ENCODE measurements at places on chromosomes 11 and 22. TPM values are rescaled to one million over a fixed set of nuclear protein-coding genes. Genes with fewer than 3 reads are reported as not detected.

DNA sequence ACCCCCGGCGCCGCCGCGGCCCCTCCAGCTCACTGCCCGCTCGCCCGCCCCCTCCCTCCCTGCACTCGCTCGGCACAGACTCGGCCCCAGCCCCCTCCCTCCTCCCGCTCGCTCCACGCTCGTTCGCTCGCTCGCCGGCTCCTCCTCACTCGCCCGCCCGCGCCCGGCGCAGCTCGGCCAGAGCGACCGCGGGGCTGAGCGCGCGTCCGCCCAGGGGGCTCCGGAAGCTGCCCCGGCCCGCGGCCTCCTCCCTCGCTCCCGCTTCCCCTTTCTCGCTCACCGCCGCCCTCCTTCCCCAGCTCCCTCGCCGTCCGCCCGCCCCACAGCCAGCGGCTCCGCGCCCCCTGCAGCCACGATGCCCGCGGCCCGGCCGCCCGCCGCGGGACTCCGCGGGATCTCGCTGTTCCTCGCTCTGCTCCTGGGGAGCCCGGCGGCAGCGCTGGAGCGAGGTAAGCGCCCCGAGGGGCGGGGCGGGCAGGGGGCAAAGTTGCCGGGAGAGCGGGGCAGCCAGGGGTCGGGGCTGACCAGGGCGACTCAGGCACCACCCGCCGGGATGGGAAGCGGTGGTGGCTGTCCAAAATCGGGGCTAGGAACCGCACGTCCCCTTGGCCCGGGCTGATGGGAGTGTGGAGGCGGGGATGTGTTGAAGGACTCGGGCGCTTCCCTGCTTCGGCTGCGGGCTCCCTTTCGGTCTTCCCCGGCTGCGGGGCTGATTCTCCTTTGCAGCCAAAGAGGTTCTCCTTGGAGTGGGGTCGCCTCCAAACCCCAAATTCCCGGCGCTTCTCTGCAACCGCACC is at the start of gene SEZ6L:
SEZ6L (plus strand) TSS at position 148 of the 797 bp plus-strand sequence; CDS start at position 356, 208 bp downstream.
- DNase-seq, result no peak

DNA sequence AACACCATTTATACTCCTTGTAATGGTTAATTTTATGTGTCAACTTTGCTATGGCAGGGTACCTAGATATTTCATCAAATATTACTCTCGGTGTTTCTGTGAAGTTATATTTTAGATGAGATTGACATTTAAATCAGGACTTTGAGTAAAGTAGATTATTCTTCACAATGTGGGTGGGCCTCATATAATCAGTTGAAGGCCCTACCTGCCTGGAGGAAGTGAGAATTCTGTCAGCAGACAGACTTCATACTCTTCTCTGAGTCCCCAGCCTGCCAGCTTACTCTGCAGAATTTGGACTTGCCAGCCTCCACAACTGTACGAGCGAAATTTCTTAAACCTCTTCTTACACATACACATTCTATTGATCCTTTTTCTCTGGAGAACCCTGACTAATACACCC is 49.3 kb upstream of the SYT9 start:
- no peak for DNase-seq

DNA sequence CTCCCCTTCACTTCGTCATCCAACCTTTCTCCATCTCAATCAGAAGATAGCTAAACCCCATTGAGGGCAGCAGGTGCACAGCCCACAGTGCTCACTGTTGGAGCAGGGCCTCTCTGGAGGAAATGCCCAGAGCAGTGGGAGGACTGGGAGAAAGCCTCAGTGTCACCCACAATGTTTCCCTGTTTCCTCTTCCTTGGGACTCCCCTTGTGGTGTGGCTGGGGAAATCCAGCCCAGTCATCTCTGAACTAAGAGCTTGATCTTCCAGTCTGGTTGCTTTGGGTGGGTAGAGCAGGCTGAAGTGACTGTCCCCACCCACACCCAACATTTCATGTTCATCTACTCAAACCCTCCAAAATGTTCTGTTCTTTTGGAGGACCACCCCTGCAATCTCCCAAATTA is 29.8 kb upstream of the EED start:
- no peak for DNase-seq

DNA sequence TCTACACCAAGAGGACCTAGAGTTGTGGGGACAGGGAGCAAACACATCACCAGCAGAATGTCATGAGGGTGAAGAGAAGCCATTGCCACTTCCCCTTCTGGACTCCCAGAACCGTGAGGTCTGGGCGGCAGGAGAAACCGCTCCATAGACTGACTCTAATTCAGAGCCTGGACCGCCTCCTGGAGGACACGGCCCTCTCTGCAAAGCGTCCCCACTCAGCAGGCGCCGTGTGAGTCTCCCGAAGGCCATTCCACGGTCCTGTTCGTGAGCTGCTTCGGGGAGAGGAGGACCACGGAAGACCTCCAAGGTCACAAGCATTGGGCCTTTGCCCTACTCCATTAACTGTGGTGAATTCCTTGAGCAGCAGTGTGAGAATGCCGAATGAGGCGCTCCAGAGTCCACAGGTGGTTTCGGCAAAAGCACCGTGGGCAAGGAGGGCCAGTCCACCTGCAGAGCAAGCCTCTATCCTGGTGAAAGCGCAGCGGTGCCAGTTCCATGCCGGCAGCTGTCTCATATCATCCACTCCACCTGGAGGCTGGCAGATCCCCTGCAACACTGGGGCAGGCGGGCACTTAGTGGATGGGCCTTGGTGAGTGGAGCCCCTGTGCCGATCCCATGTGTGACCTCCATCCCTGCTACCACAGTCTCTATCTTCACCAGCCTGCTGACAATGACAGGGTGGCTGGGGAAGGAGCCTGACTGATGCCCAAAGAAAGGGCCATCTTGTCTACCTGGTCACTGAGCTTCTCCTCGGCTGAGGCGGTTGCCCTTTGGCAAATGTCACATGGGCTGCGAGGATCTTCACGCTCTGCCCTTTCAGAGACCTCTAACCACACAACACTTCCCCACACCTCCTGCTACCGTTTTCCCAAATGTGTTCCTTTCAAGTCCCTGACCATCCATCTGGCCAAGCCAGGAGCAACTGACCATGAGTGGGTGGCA is 7.5 kb downstream of the C11orf21 start:
- DNase-seq, result no peak

DNA sequence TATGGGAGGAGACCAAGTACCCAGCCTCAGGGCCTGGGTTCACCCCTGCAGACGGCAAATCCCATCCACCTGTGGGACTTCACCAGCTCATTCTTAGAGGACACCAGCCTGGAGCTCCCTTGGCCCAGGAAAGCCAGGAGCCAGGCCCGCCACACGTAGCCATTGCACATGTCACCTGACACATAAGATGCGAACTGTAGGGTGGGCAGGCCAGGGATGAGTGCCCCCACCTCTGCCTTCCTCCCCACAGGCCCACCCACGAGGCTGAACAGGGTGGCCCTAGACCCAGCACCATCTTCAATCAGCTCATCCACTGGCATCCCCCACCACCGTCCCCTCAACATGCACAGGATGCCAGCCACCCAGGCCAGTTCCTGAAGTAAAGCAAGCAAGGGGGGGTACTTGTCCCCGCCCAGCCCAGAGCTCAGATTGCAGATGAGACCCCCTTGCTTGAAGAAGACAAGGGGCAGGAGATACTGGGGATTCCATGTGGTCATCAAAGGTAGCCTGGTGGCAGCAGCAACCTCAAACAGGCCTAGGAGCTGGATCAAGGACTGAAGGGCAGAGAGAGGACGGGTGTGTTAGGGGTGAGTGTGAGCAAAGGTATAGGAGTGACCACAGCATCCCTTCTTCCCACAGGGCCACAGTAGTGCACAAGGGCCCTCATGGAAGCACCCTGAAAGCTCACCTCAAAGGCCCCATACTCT is 45.6 kb downstream of the IGLL5 start:
- no peak for DNase-seq

DNA sequence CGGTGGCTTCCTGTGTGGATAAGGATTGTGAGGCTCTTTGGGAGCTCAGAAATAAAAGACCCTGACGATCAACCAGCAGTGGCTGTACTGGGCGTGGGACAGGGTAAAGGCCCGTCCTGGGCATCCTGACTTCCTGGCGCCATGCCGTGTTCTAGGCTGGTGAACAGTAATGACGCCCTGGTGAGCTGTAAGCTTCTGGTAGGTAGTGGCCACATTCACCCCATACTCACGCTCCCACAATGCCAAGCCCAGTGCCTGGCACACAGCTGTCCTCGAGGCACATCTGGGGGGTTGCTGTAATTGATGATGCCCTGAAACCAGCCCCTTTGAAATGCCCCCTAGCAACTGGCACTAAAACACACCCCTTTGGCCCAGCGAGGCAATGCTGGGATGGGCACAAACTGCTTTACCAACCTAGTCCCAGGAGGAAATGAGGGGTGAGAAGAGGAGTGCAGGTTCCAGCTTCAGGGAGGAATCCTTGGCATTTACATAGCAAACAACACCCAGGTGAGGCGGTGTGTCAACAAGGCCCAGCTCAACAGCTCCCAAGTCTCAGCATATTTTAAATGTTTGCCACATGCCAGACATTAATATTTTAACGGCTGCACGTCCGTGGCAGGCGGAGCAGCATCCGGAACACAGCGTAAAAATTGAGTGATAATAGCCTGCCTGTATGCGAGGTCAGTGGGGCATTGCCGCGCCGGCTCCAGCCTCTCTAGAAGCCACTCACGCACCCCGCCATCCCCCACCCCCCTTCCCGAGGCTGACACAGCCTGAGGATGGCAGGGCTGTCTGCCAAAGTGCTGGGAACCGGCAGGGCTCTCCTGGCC is 79.3 kb downstream of the DSCAML1 start:
- no peak for DNase-seq

GRCh38 chr11:3865388-3866193 is 10.1 kb downstream of the STIM1 start:
- DNase-seq, result peak; percentile 84

SCN4B gene
- total RNA-seq, result under 0.01 TPM

GAL gene
- total RNA-seq, result 0.76 TPM
